ENCODE measurements at places on chromosomes 11 and 22.

- DNase-seq = no peak
Observed at GRCh38 chr11:71242391-71242790, 10.0 kb downstream of the SHANK2 start.

DNA sequence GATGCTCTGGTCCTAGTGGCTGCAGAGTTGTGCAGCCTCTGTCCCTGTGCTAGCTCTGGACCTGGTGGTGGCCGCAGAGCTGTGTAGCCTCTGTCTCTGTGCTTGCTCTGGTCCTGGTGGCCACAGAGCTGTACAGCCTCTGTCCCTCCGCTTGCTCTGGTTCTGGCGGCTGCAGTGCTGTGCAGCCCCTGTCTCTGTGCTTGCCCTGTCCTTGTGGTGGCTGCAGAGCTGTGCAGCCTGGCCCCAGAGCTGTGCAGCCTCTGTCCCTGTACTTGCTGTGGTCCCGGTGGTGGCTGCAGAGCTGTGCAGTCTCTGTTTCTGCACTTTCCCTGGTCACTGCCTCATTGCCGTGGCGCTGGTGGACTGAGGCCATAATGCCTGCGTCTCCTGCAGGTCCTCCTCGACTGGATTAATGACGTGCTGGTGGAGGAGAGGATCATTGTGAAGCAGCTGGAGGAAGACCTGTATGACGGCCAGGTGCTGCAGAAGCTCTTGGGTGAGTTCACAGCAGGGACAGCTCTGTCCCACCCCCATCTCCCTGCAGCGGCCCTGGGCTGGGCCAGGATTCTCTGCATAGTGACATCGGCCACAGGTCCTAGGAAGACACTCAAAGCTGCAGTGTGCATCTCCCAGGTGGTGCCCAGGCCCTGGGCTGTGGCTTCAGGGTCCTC, 61.9 kb upstream of the PARVG start:
- DNase-seq = no peak

DNA sequence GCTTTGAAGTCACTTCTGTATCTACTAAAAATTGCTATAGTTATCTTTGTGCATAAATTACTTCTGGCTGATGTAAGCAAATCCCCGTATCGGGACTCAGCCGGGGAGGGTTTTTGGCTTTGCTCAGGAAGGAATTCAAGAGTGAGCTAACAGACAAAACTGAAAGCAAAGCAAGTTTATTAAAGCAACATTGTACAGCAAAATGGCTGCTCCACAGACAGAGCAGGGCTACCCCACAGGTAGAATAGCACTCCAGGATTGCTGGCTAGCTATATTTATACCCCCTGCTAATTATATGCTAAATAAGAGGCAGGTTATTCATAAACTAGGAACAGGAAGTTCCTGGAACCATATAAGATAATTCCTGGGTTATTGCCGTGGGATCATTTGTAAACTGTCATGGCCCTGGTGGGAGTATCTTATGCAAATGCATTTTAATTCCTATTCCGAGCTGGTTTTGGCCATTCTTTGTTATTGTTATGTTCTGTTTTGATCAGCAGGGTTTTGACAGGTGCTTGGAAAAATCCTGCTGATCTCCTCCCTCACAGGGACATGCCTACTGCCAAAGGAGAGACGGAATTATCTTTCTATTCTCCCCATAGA, 15.2 kb downstream of the MIF start:
- no peak for DNase-seq

GRCh38 chr11:72191961-72192381, at the start of gene FOLR1:
TSS of gene FOLR1 (plus strand) at chr11:72192140. CDS start at chr11:72192174, 34 bp downstream.
- DNase-seq = peak; percentile 13
